ENCODE measurements at places on chromosomes 1 and 21.

GRCh38 chr1:74344387-74344786 lies 109.2 kb downstream of the TNNI3K start:
- DNase-seq: no peak

GRCh38 chr1:101008229-101008834 lies 17.3 kb downstream of the DPH5 start:
- DNase-seq: no peak

DNA sequence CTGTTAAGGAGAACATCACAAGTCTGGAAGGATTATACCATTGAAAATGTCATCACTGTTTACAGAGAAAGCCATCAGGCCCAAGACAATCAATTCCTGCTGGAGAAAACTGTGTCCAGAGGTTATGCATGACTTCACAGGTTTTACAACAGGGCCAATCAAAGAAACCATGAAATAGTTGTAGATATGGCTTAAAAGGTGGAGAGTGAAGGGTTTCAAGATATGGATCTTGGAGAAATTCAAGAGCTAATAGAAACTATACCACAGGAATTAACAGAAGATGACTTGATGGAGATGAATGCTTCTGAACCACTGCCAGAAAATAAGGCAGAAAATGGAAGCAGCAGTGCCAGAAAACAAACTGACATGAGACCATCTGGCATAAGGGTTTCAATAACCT lies 30.2 kb downstream of the USP1 start:
- no peak for DNase-seq

- no peak for DNase-seq
These were observed 2131.7 kb downstream of the MRPL39 start for GRCh38 chr21:23475281-23476219.

GRCh38 chr1:205983925-205984725 lies 19.1 kb downstream of the RAB7B start:
- DNase-seq: no peak

GRCh38 chr1:232873412-232873811 lies 68.2 kb downstream of the MAP10 start:
- DNase-seq: no peak

DNA sequence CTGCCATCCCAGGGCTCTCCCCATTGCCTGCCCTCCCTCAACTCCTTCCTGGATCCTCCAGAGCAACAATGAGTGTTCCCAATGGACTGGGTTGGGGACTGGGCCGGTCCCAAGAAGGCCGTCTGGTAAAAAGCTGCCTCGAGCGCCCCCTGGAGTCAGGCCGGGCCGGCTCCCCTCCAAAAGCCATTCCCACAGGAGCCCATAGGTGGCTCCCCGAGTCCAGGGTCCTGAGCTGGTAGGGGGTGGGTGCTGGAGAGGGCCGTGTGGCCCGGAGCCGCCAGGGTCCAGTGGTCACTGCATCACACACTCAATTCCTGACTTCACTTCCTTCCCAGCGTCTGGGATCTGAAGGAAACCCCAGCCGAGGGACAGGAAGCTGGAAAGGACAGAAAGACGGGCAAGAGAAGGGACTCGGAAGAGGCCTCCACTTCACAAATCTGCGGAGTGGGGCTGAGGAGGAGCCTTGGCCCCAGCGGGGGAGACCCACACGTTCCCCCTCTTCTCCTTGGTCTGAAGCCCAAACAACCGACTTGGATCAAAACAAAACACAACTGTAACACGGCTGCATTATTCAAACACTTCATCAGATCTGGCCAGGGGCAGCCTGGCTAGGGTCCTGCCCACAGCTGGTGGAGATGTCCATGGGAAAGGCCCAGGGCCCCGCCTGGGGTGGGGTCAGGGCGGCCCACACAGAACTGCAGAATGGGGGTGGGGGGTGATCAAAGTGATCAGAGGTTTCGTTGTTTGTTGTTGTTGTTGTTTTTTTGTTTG lies 10.9 kb upstream of the ALDH4A1 start:
- peak; percentile 28 for DNase-seq

- DNase-seq: no peak
These were observed 21.8 kb upstream of the HSD3B1 start for GRCh38 chr1:119485201-119485600.

- DNase-seq: no peak
These were observed 48.7 kb upstream of the EDN2 start for GRCh38 chr1:41533016-41533730.

DNA sequence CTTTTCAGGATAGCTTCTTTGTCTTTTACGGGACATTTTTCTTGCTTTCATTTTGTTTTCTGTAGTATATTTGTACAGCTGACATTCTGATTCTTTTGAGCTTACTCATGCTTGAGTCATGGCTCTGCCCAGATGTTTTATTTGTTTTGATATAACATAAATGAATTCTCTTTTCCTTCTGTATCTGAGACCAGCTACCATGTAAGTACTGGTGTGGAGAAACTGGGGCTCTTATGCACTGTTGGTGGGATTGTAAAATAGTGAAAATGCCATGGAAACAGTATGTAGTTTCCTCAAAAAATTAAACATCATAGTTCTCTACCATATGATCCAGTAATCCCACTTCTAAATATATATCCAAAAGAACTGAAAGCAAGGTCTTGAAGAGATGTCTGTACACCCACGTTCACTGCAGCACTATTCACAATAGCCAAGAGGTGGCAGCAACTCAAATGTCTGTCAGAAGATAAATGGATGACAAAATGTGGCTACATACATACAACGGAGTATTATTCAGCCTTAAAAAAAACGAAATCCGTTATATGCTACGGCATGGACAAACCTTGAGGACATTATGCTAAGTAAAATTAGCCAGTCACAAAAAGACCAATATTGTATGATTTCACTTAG lies 61.4 kb downstream of the EIF2B3 start:
- no peak for DNase-seq

DNA sequence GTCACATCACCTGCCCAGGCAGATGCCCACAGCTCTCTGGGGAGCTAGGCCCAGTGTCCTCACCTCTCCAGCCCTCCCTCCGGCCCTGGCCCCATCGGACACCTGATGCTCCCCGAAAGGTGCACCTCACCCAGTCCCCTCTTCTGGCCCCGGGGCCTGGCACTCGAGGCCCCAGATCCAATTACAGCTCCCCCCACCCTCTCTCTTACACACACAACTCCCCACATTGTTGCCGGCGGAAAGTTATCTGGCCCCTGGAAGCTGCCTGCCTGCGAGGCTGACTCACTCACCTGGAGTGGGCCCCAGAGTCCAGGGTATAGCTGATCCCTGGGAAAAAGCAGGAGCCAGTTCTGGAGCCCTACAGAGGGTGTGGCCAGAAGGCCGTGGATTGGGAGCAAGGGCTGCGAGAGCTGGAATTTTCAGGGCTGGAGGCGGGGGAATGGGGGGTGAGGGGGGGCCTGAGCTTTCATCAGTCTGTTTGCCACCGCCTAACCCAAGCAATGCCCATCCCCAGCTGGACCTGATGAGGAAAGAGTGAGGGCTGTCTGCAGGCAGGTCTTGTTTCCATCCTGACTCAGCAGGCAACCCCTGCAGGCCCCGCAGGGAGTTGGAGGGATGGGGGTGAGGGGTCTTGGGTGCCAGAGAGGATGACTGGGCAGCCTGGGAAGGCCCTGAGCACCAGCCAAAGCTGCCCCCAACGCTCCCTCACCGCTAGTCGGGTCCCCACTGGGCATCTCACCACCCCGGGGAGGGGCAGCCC lies 948 bp downstream of the FBXO2 start:
- DNase-seq: no peak

- DNase-seq: no peak
These were observed 31.8 kb downstream of the GADD45A start for GRCh38 chr1:67716800-67717199.

DNA sequence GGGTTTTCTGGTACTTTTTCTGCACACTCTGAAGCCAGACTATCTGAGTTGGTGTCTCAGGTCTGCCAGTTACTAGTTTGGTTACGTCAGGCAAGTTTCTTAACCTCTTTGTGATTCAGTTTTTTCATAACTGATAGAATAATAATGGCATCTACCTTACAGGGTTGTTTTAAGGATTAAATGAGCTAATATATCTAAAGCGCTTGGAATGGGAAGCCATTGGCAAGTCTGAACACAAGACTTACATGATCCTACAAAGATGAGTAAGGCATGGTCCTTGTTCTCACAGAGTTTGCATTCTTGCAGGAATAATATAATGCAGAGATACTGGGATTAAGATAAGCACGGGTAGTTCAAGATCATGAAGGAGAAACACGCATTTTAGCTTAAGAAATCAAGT lies 9.2 kb upstream of the DENND2D start:
- no peak for DNase-seq

- no peak for DNase-seq
These were observed 613.3 kb downstream of the PLPP3 start for GRCh38 chr1:55965981-55966461.

GRCh38 chr1:174021591-174022079 lies 522 bp downstream of the RC3H1 start:
- peak; percentile 44 for DNase-seq

DNA sequence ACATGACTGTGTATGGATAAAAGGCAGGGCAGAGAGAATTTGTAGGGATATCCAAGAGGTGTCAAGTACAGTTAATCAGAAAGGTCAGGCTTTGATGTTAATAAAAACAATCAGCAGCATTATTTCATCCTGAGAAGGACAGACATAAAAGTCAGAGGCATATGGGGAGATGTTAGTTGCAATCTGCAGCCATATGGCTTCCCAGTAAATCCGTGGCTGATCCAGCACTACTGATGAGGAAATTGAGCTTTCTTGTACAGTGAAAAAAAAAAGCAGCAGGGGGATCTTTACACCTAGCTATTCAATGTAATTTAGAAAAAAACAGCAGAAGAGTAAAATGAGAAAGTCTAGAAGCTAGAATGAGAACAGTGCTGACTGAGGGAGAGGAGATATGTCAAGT lies 2.2 kb upstream of the SPRR1B start:
- DNase-seq: no peak

DNA sequence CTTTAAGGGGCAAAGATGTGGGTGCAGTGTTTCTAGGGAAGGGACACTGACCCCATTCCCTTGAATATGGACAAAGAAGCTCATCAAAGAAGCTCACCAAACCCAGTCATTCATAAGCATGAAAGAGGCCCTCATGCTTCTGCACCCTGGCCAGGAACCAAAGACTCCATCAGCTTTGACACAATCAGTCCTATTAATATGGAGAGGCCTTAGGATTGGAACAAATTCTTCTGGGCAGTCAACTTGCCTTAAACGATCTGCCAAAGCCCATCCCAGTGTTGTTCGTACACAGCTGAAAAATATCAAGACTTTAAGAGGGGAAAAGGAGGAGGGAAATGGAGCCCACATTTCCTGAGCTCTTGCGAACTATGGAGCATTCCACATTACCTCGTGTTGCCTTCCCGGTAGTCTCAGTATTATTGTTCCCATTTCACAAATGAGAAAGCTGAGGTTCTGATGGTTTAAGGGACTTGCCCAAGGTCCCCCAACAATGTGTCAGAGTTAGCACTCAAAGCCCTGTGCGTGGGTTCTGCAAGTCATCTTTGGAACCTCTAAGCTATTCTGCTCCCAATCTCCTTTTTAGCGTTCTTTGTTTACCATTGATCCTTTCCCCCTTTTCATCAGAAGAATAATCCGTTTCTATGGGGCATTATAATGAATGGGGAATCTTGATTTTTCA lies 161.9 kb downstream of the ZBTB18 start:
- DNase-seq: no peak

- DNase-seq: no peak
These were observed 11.4 kb downstream of the GGPS1 start for GRCh38 chr1:235339746-235340145.

GRCh38 chr1:95118067-95118499 lies 928 bp downstream of the TLCD4 start:
- DNase-seq: no peak

DNA sequence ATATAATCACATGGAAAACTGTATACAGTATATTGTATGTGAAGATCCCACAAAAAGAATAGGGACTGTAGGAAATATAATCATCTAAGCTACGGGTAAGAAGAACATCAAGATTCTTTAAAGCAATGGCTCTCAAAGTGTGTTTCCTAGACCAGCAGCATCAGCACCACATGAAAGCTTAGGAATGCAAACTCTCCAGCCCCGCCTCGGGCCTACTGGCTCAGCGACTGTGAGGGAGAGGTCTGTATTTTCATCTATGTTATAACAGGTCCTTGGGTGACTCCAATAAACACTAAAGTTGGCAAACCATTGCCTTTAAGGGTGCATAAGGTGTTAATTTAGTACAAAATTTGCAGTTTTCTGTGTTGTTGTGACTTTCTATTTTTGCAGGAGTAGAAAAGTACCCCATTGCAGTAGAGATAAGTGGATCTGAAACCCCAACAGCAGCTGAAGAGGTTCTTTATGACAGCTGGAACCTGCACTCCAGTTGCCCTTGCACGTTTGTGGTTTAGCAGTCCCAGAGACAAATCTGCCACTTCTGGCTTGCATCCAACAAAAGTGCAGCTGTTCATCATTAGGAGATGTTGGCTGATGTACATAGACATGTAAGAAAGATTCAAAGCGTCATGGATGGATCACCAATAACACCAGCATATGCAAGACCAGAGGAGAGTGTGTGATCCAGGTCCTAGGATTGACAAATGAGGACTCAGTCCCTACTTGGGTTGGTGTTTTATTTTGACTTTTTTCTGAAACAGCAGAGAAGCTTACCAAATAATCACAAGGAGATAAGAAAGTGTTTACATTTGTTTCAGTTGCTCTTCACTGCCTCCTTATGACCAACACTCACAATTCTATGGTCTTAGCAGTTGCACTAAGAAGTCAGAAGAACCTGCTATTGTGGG lies 15.9 kb upstream of the IFNAR1 start:
- peak; percentile 91 for DNase-seq

DNA sequence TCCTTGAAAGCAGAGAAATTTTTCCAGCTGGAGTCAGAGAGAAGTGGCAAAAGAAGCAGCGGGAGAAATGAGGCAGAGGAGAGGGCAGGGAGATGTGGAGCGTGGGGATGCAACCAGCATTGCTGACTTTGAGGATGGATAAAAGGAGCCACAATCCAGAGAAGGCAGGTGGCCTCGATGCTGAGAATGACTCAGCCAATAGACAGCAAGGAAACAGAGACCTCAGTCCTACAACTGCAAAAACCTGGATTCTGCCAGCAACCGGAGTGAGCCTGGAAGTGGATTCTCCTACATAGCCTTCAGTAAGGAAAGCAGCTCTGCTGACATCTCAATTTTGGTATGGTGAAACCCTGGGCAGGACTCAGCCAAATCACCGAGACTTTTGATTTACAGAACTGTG lies 128.9 kb upstream of the ATP1B1 start:
- no peak for DNase-seq

GRCh38 chr1:35706846-35707600 lies 11.7 kb downstream of the C1orf216 start:
- DNase-seq: no peak

GRCh38 chr1:86498281-86498680 lies 29.6 kb downstream of the CLCA1 start:
- DNase-seq: no peak

GRCh38 chr1:44254392-44254910 lies 41.2 kb downstream of the DMAP1 start:
- no peak for DNase-seq

GRCh38 chr1:26754086-26754874 lies 33.5 kb upstream of the PIGV start:
- no peak for DNase-seq

All from NCI-H1105 (cell line).